ENCODE measurements at places on chromosomes 11 and 22. TPM values are rescaled to one million over a fixed set of nuclear protein-coding genes. Genes with fewer than 3 reads are reported as not detected.

- DNase-seq, result no peak
These were observed 3.1 kb upstream of the MTCH2 start for GRCh38 chr11:47645500-47645899.

Gene POU2AF3
- total RNA-seq, result not detected

- no peak for DNase-seq
These were observed 908.6 kb downstream of the NTM start for GRCh38 chr11:132278801-132279574.

Gene FAM227A
- total RNA-seq, result 0.43 TPM

- DNase-seq, result no peak
These were observed at the start of gene P4HA3 for GRCh38 chr11:74311352-74311926. Gene P4HA3, minus strand, starts transcription at chr11:74311640. Its CDS starts 29 bp downstream, at chr11:74311611.

GRCh38 chr22:39349506-39349966 is 255 bp upstream of the SYNGR1 start:
- DNase-seq, result no peak

- no peak for DNase-seq
These were observed at the start of gene KLHDC7B for GRCh38 chr22:50545522-50546325. Gene KLHDC7B, plus strand, starts transcription at chr22:50545899. Its CDS starts 345 bp downstream, at chr22:50546244.

- no peak for DNase-seq
These were observed 1.7 kb downstream of the E2F8 start for GRCh38 chr11:19239039-19239438.

Gene MOGAT2
- total RNA-seq, result not detected

- DNase-seq, result no peak
These were observed 17.3 kb downstream of the APOL2 start for GRCh38 chr22:36221799-36222751.

- no peak for DNase-seq
These were observed 53.5 kb downstream of the MYH9 start for GRCh38 chr22:36334081-36334820.

- no peak for DNase-seq
These were observed 45.3 kb downstream of the PC start for GRCh38 chr11:66912911-66913310.

Gene MRPL21
- 14.2 TPM for total RNA-seq

DNA sequence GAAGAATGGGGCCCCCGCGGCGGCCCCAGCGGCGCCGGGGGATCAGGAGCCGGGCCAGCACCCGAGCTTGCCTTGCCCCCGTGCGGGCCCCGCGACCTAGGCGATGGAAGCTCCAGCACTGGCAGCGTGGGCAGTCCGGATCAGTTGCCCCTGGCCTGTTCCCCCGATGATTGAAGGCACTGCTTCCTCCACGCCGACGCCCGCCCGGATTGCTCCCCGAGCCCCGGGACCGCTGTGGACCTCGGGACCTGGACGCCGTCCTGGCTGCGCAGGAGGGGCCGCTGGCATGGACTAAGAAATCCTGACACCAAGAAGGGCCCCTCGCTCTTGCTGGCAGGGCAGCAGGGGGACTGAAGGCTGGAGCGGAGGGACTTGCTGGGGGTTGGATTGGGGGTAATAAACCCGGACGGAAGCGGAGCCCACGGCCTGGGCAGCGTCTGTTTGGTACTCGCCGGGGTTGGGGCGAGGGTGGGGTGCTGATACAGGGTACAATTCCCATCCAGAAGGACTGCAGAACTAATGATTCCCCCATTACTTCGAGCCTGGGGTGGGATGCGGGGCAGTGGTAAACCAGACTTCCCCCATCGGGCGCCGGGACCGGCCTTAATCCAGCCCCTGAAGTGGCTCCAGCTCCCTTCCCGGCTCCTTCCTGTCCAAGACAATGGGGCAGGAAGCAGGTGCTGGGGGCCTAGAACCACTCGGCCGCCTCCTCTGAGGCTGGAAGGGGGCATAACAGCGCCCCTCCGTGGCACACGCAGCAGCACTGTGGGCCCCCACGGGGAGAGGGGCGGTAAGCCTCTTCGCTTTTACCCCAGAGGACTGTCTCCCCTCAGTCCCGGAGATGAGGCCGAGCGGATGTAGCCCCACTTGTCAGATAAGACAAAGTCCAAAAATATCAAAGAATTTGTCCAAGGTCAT is 1.0 kb downstream of the CCDC85B start:
- DNase-seq, result no peak

Gene CLDN5
- total RNA-seq, result 482 TPM

Gene TP53I11
- total RNA-seq, result 266 TPM

- no peak for DNase-seq
These were observed 170.7 kb downstream of the OPCML start for GRCh38 chr11:133361689-133361994.

DNA sequence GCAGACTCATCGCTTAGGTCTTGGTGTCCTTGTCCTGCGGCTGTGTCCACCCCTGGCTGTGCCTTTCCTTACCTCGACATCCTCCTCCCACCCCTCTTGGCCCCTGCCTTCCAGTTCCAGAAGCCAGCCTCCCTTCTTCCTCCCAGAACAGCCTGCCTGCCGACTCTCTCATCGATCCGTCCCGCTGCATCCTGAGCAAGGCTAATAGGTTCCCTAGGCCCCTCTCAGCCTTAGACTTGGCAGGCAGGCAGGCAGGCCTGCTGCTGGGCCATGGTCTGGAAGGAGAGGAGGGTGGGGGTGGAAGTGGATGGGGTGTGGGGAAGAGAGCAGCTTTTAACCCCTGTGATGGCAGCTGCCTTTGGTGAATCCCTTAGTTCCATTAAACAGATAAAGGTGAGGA is 196.7 kb upstream of the TBCEL start:
- DNase-seq, result no peak

- no peak for DNase-seq
These were observed 69.1 kb upstream of the PPARA start for GRCh38 chr22:46081036-46081830.

DNA sequence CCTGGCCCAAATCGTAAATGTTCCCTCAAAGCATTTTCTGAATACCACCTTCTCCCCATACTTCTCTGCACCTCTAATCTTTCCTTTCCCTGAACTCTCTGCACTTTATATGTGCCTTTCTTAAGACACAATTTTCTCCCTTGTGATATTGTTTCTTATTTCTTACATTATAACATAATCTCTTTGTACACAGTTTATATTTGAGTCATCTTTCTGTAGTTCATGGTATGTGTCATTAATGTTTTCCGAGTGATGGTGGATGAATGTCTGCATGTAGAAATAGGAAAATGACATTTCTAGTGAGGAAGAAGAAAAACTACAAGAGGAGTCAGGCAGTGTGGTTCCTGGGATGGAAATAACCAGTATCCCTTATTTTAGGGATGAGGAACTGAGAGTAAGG is 5.5 kb downstream of the ACRV1 start:
- no peak for DNase-seq

Gene PRAME
- total RNA-seq, result not detected

DNA sequence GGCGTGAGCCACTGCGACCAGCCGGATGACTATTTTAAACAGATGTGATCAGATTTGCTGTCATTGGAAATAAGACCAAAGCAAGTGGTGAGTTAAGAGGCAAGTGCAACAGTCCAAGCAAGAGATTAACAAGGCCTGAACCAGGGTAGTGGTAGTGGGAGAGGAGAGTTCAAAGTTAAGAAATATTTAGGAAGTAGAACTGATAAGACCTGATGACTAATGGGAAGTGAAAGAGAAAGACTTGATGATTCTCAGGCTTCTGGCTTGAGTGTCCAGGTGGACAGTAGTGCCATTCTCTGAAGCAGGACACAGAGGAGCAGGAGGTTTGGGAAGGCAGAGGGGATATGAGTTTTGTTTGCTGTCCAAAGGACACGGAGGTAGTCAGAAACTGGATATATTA is 7.2 kb downstream of the NDUFC2 start:
- no peak for DNase-seq

Gene GNG3
- not detected for total RNA-seq

- no peak for DNase-seq
These were observed 44.1 kb downstream of the IGLL5 start for GRCh38 chr22:22931557-22932270.

Gene RAB39A
- total RNA-seq, result not detected

Measured in ascending aorta (tissue), 2 donors.